ENCODE measurements at places on chromosomes 2 and 18.

- DNase-seq, result no peak
Observed at GRCh38 chr2:61456070-61456745, 14.7 kb downstream of the USP34 start.

- DNase-seq, result no peak
Observed at GRCh38 chr2:171771463-171771862, 84.2 kb downstream of the DYNC1I2 start.

DNA sequence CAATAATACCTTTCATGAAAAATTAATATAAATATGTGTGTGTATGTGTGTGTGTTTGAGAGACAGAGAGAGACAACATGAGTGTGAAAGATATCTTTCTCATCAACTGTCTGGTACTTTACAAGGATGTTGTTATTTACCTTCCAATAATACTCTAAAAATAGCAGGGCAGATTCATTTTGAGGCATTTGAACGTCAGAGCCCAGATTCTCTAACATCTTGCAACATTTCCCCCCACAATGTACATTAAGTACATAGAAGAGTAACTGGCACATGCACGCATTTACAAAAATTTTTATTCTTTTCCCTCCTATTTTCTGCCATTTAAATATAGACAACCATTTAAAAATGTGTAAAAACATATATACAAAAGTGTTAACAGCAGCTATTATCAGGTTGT lies 100.9 kb downstream of the PID1 start:
- DNase-seq, result no peak

- no peak for DNase-seq
Observed at GRCh38 chr2:24334245-24334633, 26.1 kb downstream of the ITSN2 start.

DNA sequence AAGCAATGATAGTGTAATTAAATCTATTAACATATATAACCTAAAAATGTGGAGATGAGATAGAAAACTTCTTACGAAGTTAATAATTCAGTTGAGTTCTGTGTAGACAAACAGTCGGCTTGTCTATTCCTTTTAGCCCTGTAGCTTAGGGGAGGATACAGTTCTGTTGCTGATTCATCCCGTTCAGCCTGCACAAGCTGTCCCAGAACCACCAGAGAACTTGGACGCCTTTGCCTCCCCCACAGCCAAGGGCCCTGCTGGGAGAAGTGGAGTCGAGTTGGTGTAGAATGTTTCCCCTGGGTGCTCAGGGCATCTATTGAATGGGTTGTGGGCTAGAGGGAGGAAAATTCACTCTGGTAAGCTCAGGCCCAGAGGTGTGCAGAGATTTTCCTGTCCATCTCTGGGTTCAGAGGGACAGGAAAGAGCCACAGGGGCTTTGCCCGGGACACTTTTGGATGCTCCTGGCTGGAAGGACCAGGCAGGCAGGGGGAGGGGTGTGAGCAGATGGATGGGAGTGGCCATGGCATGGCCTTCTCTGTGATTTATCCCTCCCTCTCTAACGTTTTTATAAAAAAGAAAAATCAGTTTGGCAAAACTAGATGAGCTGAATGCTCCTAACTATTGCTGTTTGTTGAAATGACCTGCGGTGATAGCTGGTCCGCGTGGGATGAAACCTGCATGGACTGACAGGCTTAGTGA lies 42.8 kb upstream of the GALR1 start:
- no peak for DNase-seq

- DNase-seq, result no peak
Observed at GRCh38 chr2:85453571-85453970, 35.1 kb downstream of the SH2D6 start.

GRCh38 chr2:29014331-29014730 lies 33.2 kb downstream of the TOGARAM2 start:
- DNase-seq, result no peak

GRCh38 chr18:59783138-59783537 lies 85.9 kb upstream of the CCBE1 start:
- DNase-seq, result peak; percentile 40

- DNase-seq, result no peak
Observed at GRCh38 chr2:45046786-45047185, 37.5 kb upstream of the SIX2 start.

DNA sequence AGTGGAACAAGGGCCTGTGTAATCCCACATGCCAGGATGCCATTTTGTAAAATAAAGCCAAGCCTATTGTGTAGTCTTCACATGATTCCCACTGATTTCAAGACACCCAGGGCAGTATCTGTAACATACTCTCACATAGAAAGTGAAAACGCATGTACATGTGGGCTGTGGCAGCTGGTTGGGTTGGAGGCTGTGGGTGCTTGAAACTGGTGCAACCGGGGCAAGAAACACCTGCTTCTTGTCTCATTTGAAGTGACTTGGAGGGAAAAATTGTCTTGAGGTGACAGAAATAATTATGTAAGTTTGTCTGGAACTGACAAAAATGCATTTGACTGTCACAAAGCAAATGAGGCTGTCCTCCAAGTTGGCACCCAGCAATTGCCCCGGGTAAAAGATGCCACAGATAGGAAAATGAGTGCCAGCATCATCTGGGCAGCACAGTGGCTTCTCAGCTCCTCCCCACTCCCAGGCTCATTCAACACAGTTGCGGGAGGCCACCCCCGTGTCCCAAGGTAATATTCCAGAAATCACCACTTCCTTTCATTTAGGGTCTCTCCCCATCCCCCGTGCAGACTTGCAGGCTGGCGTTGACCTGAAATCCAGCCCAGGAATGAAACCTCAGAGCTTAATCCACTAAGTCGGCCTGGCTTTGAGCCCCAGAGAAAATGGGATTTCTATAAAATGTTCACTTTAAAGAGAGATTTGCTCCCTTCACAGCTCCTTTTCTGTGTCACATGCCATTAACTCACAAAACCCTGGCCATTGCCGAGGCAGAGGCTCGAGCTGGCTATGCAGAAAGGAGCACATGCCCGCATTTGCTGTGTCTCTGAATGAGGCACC lies 293.9 kb upstream of the PARD3B start:
- DNase-seq, result no peak

GRCh38 chr18:61575419-61575818 lies 242.2 kb downstream of the CDH20 start:
- DNase-seq, result no peak

DNA sequence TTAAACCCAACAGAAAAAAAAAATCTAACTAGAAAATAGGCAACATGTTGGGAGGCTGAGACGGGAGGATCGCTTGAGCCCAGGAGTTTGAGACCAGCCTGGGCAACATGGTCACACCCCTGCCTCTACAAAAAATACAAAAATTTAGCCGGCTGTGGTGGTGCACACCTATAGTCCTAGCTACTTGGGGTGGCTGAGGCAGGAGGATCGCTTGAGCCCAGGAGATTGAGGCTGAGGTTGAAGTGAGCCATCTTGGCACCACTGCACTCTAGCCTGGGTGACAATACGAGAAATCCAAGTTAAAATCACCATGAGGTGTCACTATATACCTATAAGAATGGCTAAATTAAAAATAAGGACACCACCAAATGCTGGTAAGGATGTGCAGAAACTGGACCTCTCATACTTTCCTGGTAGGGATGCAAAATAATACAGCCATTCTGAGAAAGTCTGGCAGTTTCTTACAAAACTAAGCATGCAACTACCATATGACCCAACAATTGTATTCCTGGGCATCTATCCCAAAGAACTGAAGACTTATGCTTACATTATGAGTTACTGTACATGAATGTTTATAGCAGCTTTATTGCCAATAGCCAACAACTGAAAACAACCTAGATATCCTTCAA lies 2.2 kb downstream of the SEPTIN10 start:
- DNase-seq, result no peak

GRCh38 chr2:16645775-16646559 lies 19.7 kb downstream of the CYRIA start:
- no peak for DNase-seq

GRCh38 chr2:26854283-26854827 lies 6.4 kb downstream of the DPYSL5 start:
- no peak for DNase-seq

- DNase-seq, result no peak
Observed at GRCh38 chr18:54411781-54412180, 54.1 kb downstream of the C18orf54 start.

GRCh38 chr2:12005886-12006681 lies 259.7 kb downstream of the LPIN1 start:
- no peak for DNase-seq

DNA sequence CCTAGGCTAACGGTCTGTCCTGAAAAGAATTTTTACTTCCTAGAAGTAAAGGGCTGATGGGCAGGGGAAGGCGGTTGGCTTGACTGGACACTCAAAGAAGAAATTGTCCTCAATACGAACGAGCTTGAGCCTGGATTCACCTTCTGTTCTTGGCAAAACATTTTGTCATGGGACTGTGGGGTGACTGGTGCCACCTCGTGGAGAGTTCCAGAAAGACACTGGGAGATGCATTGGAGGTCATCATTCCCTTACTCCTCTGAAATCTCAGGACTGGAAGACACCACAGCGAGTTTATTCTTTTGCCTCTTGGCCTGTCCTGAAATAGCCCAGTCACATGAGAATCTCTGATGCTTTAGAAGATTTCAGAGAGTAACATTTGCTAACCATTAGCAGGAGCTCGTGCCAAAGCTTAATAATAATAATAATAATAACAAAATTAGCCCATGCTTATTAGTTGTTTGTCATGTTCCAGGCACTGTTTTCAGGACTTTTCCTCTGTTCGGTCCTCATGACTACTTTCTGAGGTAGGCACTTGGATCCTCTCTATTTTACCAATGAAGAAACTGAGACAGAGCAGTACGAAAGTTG lies 44.5 kb downstream of the TMEM182 start:
- DNase-seq, result peak; percentile 49

- no peak for DNase-seq
Observed at GRCh38 chr18:79469751-79470505, 74.2 kb downstream of the NFATC1 start.

GRCh38 chr2:27021253-27022049 lies 11.3 kb upstream of the TMEM214 start:
- no peak for DNase-seq

- DNase-seq, result no peak
Observed at GRCh38 chr2:233189025-233189424, 62.4 kb upstream of the ATG16L1 start.

DNA sequence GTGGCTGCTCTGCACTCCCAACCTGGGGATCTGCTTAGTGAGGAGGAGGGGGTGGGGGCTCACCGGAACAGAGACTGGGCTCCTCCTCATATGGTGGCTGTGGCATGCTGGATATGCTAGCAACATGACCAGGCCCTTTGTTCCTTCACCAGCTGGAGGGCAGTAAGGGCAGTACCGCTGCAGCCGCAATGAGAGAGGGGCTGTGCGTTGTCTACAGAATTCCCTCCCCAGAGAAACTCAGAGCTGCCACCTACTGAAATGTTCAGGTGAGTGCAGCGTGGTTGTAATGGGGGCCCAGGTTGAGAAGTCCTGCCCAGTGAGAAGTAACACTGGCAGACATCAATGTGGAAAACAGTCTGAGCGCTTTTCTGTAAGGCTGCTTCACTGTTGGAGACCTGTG lies 1211.9 kb upstream of the NXPH2 start:
- DNase-seq, result no peak

DNA sequence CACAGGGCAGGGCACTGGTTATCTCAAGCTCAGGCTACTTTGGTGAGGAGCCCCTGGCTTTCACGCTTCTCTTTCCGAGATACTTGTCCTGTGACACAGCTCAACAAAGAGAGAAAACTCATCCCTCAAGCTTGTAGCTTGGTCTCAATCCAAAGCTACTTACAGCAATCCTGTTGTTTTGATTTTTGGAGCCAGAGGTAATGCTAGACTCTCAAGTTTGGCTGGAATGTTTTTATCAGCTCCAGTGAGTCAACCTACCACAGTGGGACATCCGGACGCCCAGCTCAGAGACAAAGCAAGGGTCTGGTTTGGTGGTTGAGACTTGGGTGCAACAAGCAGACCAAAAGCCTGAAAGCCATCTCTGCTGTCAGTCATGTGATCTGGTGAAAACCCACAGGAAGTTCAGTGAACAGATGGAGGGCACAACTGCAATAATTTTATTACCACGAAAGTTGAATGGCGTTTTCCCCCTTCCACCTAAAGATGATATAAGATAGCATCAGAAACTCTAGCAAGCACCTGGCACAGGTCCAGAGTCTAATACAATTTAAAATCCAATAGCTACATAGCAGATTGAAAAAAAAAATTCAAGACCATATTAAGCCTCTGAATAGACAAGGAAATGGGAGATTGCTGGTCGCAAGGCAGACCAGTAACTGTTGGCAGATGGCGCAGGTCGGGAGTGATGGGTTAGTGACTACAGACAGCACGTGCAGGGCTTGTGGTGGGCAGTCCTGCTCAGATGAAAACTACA lies 102.3 kb upstream of the SMAD7 start:
- no peak for DNase-seq

GRCh38 chr2:86622519-86623042 lies 1.1 kb downstream of the RNF103 start:
- DNase-seq, result no peak

DNA sequence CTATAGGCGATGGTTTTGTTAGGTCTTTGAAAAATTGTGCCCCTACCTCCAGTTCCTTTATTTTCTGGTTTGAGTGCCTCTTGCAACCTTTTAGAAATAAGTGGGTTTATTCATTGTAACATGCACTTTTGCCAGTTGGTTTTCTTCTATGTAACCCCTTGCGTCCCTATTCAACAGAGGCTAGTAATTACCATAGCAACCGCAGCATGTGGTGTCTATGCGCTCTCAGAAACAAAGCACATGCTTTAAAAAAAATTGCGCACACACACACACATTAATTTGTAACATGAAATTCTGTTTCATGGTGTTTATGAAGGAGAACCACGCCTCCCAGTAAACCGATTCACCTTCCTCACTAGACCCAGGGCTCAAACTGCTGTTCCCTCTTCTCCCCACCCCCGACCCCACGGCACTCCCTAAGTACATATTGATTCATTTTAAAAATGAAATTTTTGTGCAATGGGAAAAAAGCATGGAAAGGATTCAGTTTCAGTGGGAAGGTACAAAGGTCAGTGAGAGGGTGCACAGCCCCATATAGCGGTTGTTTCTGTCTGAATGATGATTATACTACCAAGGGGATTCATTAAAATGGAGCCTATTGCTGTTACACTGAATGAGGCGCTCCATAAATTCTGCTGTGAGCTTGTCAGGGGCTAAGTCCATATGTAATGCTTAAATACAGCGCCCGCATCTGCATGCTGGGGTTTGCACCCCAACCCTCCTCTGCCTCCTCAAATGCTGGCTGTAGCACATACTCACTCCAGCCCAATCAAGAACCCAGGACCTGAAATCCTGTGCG lies 206.9 kb downstream of the ICOS start:
- DNase-seq, result no peak

DNA sequence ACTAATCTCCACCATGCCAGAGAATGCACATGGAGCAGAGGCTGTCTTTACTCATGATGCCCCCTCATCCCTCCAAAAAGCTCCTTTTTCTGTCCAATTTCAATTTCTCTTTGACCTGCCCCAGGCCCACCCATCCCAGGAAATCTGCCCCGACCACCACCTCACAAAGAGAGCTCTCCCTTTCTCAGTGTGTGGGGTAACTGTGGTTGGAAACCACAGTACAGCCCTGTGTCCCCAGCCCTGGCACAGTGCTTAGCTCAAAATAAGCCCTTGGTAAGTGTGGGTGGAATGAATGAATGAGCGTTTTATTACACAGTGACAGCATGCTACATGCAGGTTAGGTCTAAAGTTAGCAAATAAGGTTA lies 43.7 kb upstream of the CAB39 start:
- DNase-seq, result no peak

GRCh38 chr2:34734042-34734441 lies 1134.9 kb upstream of the FAM98A start:
- no peak for DNase-seq

- DNase-seq, result no peak
Observed at GRCh38 chr2:190947711-190948251, 66.2 kb downstream of the STAT1 start.
